Left ventricle myocardium inferior (tissue), 1 donor: ENCODE measurements at places on chromosomes 13 and 19.

- no peak overlapping the region for H3K27ac ChIP-seq
- H3K4me1 ChIP-seq: peaks cover 23% of the 10 kb centered on the region
- H3K4me3 ChIP-seq: peak overlapping the region; percentile 54
- no peak for DNase-seq
- peaks cover 100% of the 10 kb centered on the region for H3K27me3 ChIP-seq
- no peaks in the 10 kb centered on the region for H3K36me3 ChIP-seq
Measured at GRCh38 chr13:78596399-78596735, 7.0 kb downstream of the POU4F1 start.

GRCh38 chr13:35843272-35843671 lies 287.9 kb downstream of the DCLK1 start:
- DNase-seq: no peak
- H3K4me3 ChIP-seq: no peak overlapping the region
- H3K4me1 ChIP-seq: peaks cover 22% of the 10 kb centered on the region
- H3K27ac ChIP-seq: no peak overlapping the region
- H3K36me3 ChIP-seq: no peaks in the 10 kb centered on the region

DNA sequence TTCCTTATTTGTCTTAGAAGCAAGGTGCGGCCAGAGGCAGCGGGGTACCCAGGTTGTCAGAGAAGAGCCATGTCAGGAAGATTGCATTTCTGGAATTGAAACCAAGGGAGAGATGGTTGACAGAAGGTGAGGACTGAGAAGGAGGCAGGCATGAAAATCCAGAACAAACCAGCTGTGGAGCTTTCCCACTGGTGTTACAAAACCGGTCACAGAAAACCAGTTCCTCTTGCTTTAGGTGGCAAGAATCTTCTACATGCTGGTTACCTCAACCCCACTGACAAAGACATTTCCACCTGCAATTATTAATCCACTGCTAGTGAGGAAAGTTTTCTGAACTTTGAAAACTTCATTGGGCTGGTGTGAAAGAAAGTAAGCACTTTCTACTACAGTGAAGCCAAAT lies 64.0 kb upstream of the MED4 start:
- no peaks in the 10 kb centered on the region for H3K36me3 ChIP-seq
- no peak for DNase-seq
- peaks cover 26% of the 10 kb centered on the region for H3K4me1 ChIP-seq

- H3K36me3 ChIP-seq: no peaks in the 10 kb centered on the region
- peak overlapping the region; percentile 95 for H3K27ac ChIP-seq
- peak; percentile 90 for DNase-seq
- peak overlapping the region; percentile 70 for H3K4me3 ChIP-seq
- peaks cover 52% of the 10 kb centered on the region for H3K4me1 ChIP-seq
Measured at GRCh38 chr19:2578901-2579677, 103.2 kb downstream of the GADD45B start.

GRCh38 chr13:27928353-27928804 lies 8.6 kb downstream of the PDX1 start:
- no peak for DNase-seq
- H3K4me3 ChIP-seq: no peak overlapping the region
- peaks cover 6% of the 10 kb centered on the region for H3K4me1 ChIP-seq
- peaks cover 100% of the 10 kb centered on the region for H3K27me3 ChIP-seq

- peak overlapping the region; percentile 96 for H3K27ac ChIP-seq
- H3K4me3 ChIP-seq: peak overlapping the region; percentile 33
- DNase-seq: peak; percentile 70
- H3K4me1 ChIP-seq: peaks cover 63% of the 10 kb centered on the region
- H3K36me3 ChIP-seq: no peaks in the 10 kb centered on the region
Measured at GRCh38 chr19:40411125-40411842, 1.9 kb downstream of the PRX start.

- no peaks in the 10 kb centered on the region for H3K36me3 ChIP-seq
- no peak overlapping the region for H3K4me3 ChIP-seq
- no peaks in the 10 kb centered on the region for H3K27me3 ChIP-seq
- no peak for DNase-seq
- H3K4me1 ChIP-seq: peaks cover 99% of the 10 kb centered on the region
- peak overlapping the region; percentile 66 for H3K27ac ChIP-seq
Measured at GRCh38 chr13:33188093-33188882, 97.3 kb downstream of the STARD13 start.

DNA sequence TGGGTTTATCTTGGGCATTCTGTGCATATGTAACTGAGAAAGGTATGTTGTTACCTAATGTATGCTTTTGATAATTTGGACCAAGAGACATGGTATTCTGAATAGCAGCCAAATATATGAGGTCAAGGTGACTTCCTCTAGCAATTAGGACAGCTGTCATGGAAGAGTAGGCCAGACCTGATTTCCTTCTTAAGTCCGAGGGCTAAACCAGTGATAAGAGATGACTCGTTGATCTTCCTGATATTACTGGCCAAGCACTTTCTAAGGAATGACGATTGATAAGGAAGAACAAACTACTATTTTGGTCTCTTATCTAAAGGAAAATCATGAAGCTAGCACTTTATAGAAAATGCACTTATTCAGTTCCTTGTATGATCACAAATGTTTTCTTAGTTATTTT lies 42.7 kb downstream of the ARHGAP35 start:
- no peaks in the 10 kb centered on the region for H3K27me3 ChIP-seq
- no peaks in the 10 kb centered on the region for H3K36me3 ChIP-seq
- H3K4me3 ChIP-seq: no peak overlapping the region
- DNase-seq: no peak

DNA sequence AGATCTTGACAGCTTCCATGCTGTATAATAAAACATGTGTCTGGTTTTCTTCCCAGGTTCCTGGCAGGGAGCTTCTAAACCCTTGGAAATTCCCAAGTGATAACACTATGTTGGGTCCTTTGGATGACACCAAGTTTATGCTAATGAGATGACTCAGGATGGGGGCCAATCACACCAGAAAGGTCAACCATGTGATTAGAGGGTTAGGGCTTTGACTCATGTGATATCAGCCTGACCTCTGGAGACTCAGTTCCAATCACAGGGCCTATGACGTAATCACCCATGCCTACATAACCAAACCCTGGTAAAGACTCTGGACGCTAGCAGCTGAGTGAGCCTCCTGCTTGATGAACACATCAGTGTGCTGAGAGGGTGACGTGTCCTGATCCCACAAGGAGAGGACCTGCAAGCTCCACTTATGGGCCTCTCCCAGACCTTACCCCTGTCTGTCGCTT lies 203.6 kb downstream of the DCLK1 start:
- no peak overlapping the region for H3K27ac ChIP-seq
- H3K27me3 ChIP-seq: no peaks in the 10 kb centered on the region
- no peak overlapping the region for H3K4me3 ChIP-seq
- H3K36me3 ChIP-seq: no peaks in the 10 kb centered on the region
- no peak for DNase-seq

DNA sequence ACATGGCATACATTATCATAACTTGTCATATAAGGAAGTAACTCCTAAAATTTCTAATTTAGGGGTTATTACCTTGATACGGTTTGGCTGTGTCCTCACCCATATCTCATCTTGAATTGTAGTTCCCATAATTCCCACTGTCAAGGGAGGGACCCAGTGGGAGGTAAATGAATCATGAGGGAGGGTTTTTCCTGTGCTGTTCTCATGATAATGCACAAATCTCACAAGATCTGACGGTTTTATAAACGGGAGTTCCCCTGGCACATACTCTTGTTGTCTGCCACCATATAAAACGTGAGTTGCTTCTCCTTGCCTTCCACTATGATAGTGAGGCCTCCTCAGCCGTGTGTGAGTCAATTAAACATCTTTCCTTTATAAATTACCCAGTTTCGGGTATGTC lies 76.0 kb downstream of the ZDHHC20 start:
- no peak overlapping the region for H3K4me3 ChIP-seq
- no peaks in the 10 kb centered on the region for H3K4me1 ChIP-seq
- no peaks in the 10 kb centered on the region for H3K27me3 ChIP-seq
- no peak for DNase-seq
- peaks cover 83% of the 10 kb centered on the region for H3K36me3 ChIP-seq

DNA sequence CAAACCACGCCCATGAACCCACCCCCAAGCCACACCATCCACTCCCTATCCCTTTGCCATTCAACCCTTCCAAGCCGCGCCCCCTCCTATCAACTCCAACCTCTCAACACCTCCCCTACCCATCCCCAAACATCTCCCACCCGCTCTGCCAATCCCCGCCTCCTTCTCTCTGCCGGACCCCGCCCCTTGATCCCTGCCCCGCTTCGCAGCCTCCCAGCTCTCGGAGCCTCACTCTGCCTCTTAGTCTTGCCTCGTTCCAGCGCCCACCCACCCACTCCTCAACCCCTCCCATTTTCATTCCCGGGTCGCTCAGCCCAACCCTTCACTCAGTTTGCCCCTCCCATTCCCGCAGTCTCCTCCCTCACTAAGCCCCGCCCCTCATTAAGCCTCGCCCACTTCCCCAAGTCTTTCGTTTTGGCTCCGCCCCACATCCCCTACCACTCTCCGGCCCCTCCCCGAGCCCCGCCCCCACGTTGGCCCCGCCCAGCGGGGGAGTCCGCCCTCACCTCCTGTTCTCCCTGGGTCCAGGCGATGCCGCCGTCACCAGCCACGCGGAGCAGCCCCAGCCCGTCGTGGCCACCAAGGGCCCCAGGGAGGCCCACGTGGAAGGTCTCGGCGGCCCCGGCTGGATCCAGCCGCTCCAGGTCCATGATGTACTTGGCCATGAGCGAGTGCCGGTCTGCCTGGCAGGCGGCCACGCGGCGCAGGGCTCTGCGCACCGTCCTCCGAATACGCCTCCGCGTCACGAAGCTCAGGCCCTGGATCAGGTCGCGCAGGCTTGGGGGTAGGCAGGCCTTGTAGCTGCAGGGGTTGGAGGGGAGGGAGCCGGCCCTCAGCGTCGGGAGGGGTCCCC lies 5.7 kb downstream of the JAK3 start:
- H3K4me1 ChIP-seq: peaks cover 15% of the 10 kb centered on the region
- peak; percentile 72 for DNase-seq
- H3K27ac ChIP-seq: no peak overlapping the region
- H3K36me3 ChIP-seq: no peaks in the 10 kb centered on the region
- H3K4me3 ChIP-seq: peak overlapping the region; percentile 51
